ENCODE measurements at places on chromosomes 6 and 20. TPM values are rescaled to one million over a fixed set of nuclear protein-coding genes. Genes with fewer than 3 reads are reported as not detected.

Gene PYGB
- total RNA-seq: 81.7 TPM

Gene PRDM1
- 5.4 TPM for total RNA-seq

Gene PDYN
- not detected for total RNA-seq

Gene TCF21
- 8.2 TPM for total RNA-seq

Gene RNF39
- not detected for total RNA-seq

Gene TAB2
- total RNA-seq: 27.2 TPM

Gene JAG1
- total RNA-seq: 34.2 TPM

Gene NDRG3
- total RNA-seq: 37.8 TPM
